H9 (cell line): ENCODE measurements at places on chromosomes 6 and 20. TPM values are rescaled to one million over a fixed set of nuclear protein-coding genes. Genes with fewer than 3 reads are reported as not detected.

DNA sequence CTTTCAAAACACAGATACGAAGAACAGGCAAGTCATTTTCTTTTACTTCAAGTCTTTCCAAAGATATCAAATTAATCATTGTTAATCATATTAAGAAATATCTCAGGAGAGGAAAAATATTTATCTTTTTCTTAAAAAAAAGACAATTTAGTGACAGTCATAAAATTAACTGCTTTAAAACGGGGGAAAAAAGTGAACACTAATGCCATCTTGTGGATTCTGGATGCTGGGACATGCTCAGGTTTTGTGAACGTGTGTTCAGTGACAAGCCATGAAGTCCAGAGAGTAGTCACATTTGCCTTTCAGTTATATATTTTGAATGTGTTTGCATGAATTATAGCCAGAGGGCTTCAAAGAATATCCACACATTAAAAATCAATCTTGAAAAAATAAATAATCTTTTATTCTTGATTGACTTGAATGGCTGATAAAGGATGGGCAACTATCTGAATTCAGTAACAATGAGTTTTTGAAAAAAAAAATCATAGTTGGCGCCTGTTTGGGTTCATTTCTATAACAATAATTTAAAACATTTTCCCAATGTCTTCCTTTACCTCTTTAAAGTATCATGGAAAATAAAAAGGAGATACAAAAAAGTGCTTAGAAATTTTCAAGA, 74.7 kb upstream of the NOX3 start:
- DNase-seq = no peak

GRCh38 chr6:593139-593906, 63.6 kb downstream of the HUS1B start:
- DNase-seq = no peak

GRCh38 chr6:22117631-22118030, 179.2 kb downstream of the PRL start:
- no peak for DNase-seq

GRCh38 chr6:107122748-107123147, 7.4 kb upstream of the BEND3 start:
- no peak for DNase-seq

DNA sequence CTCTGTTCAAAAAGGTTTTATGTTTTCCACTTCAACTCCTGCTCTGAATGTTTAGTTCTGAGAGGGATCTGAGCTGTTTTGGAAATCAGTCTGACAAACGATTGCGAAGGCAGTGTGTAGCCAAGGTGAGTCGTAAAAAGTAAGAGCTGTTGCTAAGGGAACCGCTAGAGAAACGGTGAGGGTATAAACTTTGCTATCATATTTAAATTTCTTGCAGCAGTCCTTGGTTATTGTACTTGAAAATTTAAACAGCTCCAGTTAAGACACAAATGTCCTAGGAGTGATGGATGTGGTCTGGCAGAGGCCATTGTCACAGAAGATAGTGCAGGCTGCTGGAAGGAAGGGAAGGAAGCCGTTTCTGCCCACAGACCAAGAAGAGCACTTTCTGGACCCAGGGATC, 64.9 kb upstream of the CITED2 start:
- DNase-seq = no peak

DNA sequence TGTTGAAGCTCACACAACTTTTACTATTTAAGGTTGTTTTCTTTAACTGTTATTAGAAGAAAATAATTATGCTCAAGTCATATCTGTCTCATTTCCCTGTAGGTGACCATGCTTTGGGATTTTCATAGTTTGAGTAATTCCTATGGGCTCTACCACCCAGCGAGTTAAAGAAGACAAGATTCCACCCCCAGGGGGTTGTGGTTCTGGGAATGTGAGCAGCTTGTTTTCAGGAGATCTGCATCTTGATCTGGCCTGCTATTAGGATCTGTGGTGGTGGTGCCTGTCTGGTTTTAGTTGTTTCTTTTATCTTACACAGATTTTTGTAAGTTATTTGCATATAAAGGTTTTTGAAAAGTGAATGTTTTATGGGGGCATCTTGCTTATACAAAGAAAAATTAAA, 20.2 kb upstream of the REV3L start:
- no peak for DNase-seq

GRCh38 chr20:23141450-23142161, 55.5 kb upstream of the CD93 start:
- no peak for DNase-seq

- peak; percentile 24 for DNase-seq
These were observed 10.5 kb upstream of the BHLHE23 start for GRCh38 chr20:63017076-63017825.

DNA sequence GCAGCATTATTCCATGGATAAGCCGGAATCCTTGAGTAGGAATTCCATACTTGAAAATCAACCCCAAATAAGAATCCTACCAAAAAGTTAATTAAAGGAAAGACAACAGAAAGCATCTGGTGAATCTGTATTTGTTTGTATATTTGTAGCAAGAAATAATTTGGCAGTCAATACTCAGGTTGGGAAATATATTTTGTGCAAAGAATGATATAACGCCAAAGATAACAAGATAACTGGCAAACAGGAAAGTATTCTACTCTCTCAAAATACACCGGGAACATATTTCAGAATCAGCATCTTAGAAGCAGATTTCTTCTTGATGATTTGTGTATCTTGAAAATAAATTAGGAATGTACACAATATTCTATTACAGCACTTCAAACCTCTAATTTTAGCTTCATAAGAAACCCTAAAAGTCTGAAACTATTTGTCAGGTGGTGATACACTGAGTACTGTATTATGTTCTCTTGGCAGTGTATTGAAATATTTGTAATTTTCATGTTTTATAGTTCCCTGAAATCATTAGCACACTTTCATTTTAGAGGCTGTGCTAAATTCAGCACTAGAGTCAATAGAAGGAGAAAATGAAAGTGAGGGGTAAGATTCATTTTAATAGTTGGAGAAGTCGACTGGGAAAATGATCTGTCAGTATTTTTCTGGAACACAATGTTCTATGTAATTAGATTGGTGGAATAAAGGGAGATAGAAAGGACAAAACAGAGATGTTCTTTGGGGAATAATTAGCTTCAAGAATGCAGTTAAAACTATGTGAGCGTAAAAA, 879.7 kb upstream of the GJE1 start:
- DNase-seq = no peak

SNHG17 gene
- total RNA-seq = 70.1 and 74.8 TPM in 2 replicates

LY6G6D gene
- total RNA-seq = not detected in 2 replicates

BMP2 gene
- 6.5 and 6.6 TPM in 2 replicates for total RNA-seq

HLA-DRB1 gene
- total RNA-seq = 24.7 and 25.9 TPM in 2 replicates

BPI gene
- total RNA-seq = not detected in 2 replicates
